CMK (cell line): ENCODE measurements at places on chromosomes 16 and 17.

DNA sequence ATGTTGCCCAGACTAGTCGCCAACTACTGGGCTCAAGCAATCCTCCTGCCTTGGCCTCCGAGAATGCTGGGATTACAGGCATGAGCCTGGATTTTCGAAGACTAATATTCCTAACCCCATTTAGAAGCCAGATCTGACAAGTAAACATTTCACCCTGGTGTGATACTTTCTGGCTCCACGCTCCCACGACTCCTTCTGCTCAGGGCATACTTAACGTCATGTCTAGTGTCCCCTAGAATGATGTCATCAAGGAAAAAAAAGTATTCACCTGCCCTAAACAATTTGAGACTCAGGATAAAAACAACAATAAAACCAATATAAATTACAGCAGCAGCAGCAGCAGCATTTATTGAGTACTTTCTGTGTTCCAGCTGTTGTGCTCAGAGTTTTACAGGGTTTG is 13.2 kb downstream of the ITGB3 start:
- no peak for DNase-seq

DNA sequence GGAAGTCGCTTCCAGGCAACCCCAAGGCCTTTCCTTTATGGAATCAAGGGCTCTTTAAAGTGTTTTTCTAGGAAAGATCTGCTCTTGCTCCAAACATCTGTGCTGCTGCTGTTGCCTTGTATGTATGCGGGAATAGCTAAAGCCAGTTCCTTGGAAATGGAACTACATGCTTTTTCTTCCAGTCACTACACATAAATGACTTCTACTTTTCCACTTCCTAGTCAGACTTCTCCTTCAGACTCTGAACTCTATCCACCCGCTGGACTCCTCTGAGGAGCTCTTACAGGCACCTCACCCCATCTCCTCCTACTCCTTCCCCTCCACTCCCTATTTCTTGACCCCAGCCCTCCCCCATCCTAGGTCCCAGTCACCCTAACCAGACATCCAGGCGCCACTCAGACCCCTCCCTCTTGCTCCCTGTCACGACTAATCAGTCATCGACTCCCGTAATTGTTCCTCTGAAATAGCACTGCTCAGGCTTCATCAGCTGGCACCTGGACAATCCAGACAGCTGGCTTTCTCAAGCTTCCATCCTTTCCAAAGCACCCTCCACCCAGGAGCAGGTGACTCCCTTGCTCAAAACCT is 15.0 kb upstream of the PEMT start:
- DNase-seq = no peak

- no peak for DNase-seq
Measured at GRCh38 chr17:67003231-67003630, 38.7 kb downstream of the CACNG4 start.

DNA sequence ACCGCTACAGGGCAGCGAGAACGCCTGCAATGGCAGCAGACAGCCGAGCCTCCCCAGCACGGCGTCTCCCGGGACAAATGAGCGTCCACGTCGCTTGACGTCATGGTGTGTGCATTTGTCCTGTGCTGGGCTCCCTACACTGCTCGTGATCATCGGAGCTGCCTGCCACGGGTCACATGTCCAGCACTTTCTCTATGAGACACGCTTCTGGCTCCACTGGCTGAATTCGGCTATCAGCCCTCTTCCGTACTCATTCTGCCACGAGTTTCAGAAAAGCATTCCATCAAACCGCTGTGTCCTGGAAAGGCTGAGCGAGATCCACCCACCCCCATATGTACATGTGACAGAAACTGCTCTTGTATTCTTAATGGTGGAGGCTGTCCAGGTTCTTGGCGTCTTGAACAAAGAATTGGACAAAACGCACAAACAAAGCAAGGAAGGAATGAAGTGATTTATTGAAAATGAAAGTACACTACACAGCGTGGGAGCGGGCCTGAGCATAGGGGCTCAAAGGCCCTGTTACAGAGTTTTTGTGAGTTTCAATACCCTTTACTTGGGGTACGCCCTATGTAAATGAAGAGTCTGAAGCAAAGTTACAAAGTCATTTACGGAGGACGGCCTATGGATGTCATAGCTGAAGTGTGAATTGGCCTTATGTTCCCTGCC is 28.5 kb upstream of the SHCBP1 start:
- no peak for DNase-seq

DNA sequence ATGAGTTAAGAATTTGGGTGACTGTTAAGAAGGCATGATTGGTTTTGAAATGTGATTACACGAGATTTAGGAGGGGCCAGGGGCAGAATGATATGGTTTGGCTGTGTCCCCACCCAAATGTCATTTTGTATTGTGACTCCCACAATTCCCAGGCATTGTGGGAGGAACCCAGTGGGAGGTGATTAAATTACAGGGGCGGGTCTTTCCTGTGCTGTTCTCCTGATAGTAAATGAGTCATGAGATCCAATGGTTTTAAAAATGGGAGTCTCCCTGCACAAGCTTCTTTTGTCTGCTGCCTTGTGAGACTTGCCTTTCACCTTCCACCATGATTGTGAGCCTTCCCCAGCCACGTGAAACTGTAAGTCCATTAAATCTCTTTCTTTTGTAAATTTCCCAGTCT is 34.6 kb downstream of the TMEM100 start:
- no peak for DNase-seq

DNA sequence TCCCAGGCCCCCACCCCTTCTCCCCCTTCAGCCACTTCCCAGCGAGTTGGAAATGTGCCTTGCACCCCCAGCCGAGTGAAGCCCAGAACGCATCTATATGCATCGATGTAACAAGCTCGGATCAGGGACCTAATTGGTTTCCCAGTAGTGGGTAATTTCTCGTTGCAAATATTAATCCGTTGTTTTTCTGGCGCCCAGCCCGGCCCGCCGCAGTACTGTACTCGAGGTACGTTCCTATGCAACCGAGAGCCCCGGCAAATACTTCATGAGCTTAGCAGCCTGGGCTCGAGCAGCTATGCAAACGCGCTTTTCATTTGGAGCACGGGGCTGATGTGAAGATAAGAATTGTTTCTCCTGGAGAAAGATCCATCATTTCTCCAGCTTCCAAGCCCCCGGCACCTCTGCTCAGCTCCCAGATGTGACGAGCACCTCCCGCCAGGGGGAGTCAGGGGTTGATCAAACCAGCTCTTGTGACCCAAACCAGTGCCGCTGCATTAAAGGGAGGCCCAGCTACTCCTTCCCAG is 229.8 kb downstream of the KATNIP start:
- no peak for DNase-seq

GRCh38 chr17:50637829-50638605 is 3.3 kb downstream of the ABCC3 start:
- DNase-seq = no peak

GRCh38 chr16:50745940-50746339 is 4.1 kb downstream of the CYLD start:
- no peak for DNase-seq

- no peak for DNase-seq
Measured at GRCh38 chr17:30969989-30970830, 629 bp upstream of the RNF135 start.

DNA sequence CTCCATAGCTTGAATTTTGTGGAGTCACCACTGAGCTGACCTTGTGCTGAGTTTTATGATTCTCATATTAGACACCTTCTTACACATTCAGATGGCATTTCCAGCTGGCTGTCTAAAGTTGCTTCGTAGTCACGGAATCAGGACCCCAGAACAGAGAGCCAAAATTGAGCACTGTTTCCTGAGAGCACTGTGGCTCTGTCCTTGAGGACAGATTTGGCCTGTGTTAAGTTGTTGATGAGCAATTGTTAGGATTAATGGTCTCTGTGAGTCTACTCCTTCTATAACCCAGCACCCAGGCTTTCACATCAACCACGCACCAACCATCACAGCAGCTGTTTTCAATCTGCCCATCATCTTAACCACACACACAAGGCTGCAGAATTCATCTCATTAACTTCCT is 277.5 kb upstream of the HSBP1 start:
- DNase-seq = no peak

DNA sequence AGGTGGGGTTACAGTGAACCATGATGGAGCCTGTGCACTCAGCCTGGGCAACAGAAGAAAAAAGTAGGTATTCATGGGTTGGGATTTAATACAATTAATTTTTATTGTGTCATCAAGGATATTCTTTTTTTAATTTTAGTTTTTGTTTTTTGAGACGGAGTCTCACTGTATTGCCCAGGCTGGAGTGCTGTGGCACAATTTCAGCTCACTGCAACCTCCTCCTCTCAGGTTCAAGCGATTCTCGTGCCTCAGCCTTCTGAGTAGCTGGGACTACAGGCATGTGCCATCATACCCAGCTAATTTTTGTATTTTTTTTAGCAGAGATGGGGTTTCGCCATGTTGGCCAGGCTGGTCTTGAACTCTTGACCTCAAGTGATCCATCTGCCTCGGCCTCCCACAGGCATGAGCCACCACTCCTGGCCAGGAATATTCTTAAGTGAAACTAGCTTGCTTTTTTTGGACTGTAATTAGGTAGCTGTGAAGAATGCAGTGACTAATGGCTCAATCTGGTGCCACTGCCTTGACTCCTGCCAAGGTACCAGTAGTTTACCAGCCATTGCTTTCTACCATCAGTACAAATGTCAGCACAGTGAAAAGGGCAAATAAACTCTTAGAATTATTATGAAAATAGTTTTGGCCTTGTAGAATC is 4.8 kb downstream of the PPM1D start:
- no peak for DNase-seq

DNA sequence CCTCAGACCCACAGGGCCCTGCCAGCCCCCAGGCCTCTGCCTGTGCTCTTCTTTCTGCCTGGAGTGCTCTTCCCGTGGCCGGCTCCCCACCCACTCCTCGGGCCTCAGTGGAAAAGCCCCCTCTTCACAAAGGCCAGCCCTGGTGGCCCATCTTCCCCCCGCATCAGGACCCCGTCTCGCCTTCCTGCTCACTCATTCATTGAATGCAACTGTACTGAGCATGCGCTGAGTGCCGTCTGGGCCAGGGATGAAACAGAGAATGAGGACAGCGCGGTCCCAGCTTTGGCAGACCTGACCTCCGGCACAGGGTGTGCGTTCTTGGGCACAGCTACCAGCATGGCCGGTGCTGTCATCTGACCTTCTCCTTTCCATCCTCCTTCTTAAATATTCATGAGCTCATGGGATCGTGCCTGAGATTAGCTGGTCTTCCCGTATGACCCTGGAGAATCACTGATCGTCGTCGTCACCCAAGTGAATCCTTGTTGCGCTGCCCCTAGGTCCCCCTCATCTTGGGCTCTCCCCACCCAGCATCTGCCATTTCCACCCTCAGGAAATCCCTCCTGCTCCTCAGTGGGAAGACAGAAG is 16.4 kb upstream of the OSGIN1 start:
- DNase-seq = no peak

GRCh38 chr16:54282928-54283724 is 3.5 kb downstream of the IRX3 start:
- DNase-seq = no peak

DNA sequence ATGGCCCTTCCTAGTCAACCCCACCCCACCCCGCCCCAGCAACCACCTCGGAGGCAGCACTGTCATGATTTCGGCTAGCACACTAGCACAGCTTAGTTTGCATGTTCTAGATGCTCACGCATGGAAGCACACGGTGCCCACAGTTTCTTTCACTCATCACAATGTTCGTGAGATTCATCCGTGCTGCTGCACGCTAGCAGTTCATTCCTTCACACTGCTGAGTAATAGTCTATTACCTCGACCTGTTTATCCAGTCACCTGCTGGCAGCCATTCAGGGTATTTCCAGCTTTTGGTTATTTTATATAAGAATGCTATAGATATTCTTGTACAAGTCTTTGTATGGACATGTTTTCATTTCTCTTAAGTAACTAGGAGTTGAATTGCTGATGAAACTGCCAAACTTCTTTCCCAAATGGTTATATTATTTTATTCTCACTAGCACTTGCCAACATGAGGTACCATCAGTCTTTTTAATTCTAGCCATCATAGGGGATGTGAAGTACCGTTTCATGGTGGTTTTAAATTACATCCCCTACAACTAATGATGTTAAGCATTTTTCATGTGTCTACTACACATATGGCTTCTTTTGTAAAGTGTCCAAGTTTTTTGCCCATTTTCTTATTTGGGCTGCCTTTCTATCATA is 75.7 kb downstream of the CYTH1 start:
- DNase-seq = no peak

DNA sequence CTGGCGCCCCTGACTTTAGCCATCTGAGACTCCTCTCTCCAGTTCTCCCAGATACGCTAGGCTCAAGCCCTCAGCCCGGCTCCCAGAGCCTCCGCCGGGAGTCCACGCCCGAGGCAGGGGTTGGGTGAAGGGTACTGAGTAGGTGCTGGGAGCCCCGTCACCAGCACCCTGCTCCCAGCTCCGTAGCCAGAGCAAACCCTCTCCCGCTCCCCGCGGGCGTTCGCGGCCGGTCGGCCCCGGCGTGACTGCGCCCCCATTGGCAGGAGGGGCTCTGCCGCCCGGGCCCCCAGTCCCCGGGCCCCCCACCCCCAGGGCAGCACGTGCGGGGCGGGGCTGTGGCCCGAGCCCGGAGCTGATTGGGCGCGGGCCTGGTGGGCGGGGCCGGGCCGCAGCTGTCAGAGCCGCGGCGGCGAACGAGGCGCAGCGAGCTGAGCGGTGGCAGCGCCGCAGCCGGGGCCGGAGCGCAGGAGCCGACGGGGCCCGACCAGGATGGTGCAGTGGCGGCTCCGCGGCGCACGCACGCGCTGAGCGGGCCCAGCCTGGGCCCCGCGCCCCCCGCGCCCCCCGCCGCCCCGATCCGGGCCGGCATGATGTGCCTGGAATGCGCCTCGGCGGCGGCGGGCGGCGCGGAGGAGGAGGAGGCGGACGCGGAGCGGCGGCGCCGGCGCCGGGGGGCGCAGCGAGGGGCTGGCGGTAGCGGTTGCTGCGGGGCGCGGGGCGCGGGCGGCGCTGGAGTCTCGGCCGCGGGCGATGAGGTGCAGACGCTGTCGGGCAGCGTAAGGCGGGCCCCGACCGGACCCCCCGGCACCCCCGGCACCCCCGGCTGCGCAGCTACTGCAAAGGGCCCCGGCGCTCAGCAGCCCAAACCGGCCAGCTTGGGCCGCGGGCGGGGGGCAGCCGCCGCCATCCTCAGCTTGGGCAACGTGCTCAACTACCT is at the start of gene SPNS2:
TSS of gene SPNS2 (plus strand) at position 421 of the 937 bp plus-strand sequence. CDS start at position 588, 167 bp downstream.
- no peak for DNase-seq
